Suppressor macrophage treated with lipopolysaccharide for 4 hours (primary cell): ENCODE measurements at places on chromosomes 7 and 10.

DNA sequence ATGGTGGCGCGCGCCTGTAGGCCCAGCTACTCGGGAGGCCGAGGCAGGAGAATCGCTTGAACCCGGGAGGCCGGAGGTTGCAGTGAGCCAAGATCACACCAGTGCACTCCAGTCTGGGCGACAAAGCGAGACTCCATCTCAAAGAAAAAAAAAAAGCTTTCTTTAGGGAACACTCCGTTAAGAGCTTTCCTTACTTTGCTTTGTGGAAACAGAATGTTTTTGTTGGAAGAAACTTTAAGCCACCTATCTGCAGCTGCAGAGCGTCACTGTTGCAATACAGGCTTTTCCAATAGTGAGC lies 641 bp upstream of the TPK1 start:
- no peak for DNase-seq

- no peak for DNase-seq
Measured at GRCh38 chr7:124071843-124072242, 39.0 kb upstream of the TMEM229A start.

GRCh38 chr10:103491729-103492364 lies 1.7 kb upstream of the NEURL1 start:
- no peak for DNase-seq

DNA sequence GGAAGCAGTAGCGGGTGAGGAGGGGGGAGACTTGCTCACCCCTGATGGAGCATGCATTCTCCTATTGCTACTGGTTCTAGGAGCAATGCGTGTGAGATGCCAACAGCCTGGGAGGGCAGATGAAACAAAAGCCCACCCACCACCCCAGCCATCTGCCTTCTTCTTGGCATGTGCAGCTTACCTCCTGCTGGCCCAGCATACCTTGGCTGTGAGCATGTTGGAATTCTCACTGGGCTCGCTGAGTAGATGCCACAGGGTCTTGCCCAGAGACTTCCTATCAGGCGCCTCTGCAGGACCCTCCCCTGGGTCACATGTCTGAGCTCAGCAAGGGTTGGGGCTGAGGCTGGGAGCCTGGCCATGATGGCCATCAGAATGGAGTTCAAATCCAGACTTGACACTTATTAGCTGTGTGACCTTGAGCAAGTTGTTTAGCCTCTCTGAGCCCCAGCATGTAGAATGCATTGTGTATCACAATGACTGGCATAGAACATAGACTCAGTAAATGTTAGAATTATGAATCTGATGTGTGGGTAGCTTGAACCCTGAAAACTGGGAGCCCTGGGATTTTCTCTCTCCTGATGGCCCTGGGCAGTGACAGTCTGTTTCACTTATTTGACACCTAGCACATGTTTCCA lies 38.2 kb downstream of the CDH23 start:
- DNase-seq = no peak

GRCh38 chr7:54543051-54543488 lies 895 bp downstream of the VSTM2A start:
- no peak for DNase-seq

DNA sequence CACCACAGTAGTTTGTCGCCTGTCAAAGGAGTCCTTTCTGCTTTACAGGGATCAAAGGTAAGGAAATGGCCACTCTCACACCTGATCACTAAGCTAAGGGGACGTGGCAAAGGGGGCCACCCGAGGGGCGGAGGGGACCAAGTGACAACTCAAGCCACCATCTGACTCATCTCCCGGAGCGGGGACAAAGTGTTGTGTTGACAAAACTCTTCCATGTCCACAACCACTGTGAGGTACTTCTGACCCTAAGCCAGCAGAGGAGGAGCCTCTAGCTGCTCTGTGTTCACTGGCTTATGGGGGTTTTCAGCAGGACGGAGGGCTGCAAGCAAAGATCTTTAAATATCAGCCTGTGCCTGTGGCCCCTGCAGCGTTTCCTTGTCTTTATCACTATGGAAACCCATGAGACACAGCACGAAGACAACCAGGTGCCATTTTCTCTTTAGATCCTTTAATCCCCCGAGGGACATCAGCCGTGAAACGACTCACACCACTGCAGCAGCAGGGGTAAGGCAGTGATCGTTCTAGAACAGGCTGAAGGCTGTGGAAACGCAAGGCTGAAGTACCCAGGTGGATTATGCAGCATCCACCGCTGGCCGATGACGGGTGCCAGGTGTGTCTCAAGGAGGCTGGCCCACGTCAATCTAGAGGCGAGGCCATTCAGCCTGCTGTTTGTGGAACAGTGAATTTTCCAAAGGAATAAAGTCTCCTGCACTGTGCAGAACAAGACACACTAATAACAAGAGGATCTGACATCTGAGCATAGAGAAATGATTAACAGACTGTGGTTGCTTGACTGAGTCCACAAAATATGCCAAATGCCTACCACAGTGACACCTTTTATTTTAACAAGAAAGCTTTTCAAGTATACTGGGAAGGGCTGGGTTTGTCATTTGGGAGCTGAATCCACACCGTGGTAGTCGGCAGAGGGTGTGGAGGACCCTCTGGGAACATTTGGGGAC lies 26.6 kb upstream of the DDC start:
- no peak for DNase-seq
